Vagina (tissue), 2 donors: ENCODE measurements at places on chromosomes 2 and 18.

GRCh38 chr18:48576457-48576771 is 37.6 kb downstream of the CTIF start:
- no peak for DNase-seq

GRCh38 chr2:104790901-104791495 is 62.9 kb upstream of the POU3F3 start:
- no peak for DNase-seq

DNA sequence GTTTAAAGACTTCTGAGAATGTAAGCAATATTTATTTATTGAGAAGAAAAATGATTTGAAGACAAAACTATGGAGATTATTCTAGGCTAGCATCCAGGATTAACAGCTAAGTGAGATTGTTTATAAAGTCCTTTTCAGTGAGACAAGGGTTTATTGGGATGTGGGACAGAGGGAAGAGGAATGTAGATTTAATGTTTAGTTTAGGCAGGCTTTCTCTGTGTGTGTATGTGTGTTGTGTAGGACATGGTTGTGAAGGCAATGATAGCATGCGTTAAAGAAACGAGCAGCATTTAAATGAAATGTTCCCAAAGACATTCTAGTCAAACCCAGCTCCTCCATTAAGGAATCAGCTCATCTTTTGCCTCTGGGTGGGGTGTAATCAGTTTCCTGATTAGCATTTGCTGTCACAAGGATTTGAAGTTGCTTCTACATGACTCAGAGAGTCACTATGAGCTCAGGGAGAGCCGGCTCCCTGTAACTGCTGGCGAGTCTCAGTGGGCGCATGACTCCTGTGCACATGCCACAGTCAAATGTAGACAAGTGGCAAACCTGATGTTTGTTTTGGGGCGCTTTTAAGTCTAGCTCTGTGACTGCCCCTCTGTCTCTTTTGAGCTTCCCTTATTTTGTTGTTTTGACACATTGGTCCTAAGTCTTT is 442.2 kb upstream of the CELF4 start:
- no peak for DNase-seq

- no peak for DNase-seq
These were observed 2.1 kb downstream of the ST8SIA5 start for GRCh38 chr18:46754661-46755292.

GRCh38 chr2:176501617-176502016 is 232.4 kb downstream of the MTX2 start:
- no peak for DNase-seq

DNA sequence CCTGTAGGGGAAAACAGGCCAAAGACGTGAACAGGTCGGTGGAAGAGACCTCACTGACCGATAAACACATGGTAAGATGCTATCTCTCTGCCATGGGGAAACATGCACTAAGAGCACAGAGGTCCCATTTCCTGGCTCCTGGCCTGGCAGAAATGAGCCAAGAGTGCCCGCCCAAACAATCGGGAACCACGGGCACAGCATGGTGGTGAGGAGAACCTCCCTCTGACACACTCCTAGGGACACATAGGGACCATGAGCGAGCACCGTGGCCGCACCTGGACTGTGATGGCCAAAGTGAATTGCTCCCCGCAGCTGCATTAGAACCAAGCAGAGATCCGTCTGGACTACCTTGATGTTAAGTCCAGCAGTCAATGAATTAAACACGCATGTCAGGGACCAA is 11.1 kb downstream of the HS6ST1 start:
- DNase-seq, result no peak

- peak; percentile 93 for DNase-seq
These were observed at the start of gene RBM45 for GRCh38 chr2:178112202-178113152. Gene RBM45 (plus strand): TSS chr2:178112437. CDS start chr2:178112547, 110 bp downstream.

DNA sequence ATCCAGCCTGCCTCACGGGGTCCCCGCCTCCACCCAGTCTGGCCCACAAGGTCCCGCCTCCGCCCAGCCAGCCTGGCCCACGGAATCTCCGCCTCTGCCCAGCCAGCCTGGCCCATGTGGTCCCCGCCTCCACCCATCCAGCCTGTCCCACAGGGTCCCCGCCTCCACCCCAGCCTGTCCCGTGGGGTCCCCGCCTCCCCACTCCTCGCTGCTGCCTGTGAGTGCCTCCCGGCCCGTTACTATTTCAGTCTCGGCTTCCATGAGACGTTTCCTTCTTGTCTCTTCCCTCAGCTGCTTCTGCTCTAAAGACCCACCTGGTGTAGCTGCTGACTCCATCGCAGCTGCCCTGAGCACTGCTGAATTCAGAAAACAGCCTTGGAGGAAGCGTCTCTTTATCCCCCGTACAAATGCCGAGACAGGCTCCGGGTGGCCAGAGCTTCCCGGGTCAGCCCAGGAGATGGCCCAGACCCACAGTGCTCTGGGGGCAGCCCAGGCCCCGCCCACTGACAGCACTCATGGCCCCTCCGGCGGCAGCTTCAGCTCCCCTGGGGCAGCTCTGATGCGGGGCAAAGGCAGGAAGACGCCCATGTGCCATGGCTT is 69.8 kb downstream of the NFATC1 start:
- no peak for DNase-seq

DNA sequence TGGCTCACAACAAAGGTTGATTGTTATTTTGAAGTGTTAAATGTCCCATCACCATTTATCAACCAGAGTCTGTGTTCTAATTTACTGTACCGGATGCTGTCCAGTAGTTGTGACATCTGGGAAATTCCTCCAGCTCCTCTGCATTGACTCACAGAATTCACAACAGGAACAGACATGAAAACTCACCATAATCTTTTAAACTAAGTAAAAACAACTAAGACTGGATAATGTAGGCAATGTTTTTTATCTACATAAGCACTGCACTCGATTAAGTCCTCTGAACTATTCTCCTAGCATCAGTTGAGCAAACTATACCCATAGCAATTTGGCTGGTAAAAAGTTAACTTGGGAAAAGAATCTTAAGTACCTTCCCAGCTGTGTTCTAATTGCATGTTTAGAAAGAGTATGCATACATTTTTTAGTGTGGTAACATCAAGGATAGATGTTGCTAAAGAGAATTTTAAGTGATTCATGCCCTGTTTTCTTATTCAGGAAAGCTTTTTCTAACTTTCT is 42.9 kb upstream of the MYO1B start:
- DNase-seq, result no peak

GRCh38 chr18:10702206-10702605 is 176.4 kb downstream of the NAPG start:
- no peak for DNase-seq

DNA sequence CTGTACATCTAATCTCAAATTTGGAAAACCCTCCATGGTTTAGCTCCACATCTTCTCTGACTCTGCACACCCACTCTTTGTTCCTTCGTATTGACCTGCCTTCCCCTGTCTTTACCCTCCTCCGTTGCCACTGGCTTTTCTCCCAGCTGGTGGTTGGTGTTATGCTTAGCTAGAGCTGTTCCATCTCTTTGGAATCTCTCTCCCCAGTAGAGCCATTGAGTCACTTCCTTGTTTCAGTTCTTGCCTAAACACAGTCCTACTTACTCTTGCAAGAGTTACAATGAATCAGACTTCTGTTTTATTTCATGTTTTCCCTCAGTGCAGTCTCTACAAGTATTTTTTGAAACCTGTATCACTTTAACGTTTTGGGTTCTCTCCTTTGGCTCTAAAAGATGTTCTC is 263.9 kb downstream of the LTBP1 start:
- no peak for DNase-seq

DNA sequence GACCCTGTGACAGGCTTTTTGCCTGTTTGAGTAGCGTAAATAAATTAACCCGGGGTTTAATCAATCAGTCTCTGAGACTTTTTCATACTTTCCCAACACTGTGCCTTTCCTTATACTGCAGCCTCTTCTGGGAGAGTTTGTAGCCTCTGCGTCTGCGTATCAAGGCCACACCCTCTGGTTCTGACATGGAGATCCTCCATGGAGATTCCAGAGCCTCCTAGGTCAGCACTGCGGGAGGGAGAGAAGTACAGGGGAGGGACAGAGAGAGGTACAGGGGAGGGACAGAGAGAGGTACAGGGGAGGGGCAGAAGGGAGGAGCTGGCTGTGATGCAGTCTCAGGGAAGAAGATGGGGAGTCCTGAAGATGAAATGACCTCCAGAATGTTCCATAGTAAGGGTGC is 166.0 kb downstream of the ARL4C start:
- DNase-seq, result no peak

DNA sequence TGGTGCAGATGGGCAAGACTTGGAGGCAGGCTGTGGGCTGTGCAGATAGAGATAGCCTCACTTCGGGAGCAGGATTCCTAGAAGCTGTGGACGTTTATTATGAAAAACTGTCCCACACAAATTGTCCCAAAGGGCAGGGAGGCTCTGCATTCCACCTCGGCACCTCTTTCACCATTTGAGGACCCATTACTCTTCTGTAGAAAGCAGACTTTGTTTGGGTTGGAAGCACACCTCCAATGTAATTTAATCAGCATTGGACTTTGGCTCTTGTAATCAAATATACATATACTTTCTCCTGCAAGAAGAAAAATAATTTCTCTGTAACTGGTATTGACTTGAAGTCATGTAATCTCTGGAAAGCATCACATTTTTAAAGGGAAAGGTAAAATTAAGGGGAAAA is 8.5 kb downstream of the ONECUT2 start:
- no peak for DNase-seq

- no peak for DNase-seq
These were observed 1272.2 kb upstream of the ACVR2A start for GRCh38 chr2:146572598-146572997.

DNA sequence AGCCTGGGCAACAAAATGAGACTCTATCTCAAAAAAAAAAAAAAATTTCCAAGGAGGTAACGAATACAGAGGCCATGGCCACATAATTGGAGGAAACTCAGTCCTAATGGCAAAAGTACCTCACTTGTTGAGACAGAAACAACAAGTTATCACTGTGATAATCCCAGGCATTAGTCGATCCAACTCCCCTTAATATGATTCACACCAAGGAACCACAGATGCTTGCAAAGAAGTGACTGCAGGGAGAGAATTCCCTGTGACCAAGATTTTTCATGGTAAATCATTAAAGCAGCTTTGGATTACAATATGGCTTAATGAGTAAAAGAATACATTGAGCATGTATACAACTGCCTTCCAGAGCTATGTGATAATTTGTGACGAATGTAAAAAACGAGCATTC is 80.4 kb upstream of the RNU4ATAC start:
- DNase-seq, result no peak

- no peak for DNase-seq
These were observed 185.0 kb upstream of the HS6ST1 start for GRCh38 chr2:128503399-128504245.

DNA sequence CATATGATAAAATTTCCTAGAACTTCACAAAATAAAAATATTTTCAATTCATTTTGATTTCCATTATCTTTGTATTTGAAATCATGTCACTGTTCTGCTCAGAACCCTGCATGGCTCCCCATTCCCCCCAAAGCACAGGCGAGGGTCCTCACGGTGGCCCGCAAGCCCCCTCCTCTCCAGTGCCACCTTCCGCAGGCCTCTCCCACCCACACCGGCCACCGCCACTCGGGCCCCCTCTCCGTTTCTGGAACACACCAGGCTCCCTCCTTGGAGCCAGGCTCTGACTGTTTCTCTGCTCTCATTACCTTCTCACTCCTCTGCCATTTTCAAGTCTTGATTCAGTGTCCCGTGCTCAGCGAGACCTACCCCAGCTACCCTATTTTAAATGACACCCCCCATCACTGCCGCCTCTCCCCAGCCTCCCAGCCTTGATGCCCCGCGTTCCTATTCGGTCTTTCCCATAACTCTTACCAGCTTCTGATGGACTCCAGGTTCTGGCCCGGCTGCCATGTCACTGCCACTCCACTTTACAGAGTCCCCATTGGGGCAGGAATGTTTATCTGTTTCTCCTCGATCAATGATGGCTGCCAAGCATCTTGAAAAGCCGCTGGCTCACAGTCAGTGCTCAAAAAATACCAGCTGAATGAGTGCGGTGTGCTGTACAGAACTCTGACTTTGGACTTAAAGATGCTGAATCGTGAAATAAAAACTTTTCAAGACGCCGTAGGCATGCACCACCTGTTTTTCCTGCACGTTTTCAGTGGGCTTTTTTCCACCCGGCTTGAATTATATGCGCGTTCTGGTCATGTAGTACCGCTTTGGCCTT is 201.0 kb downstream of the GBX2 start:
- peak; percentile 64 for DNase-seq

- DNase-seq, result no peak
These were observed 315.5 kb downstream of the CELF4 start for GRCh38 chr18:37249895-37250618.

- no peak for DNase-seq
These were observed 60.6 kb downstream of the POU3F3 start for GRCh38 chr2:104914509-104914908.

GRCh38 chr2:225328192-225328591 is 71.3 kb upstream of the NYAP2 start:
- no peak for DNase-seq

DNA sequence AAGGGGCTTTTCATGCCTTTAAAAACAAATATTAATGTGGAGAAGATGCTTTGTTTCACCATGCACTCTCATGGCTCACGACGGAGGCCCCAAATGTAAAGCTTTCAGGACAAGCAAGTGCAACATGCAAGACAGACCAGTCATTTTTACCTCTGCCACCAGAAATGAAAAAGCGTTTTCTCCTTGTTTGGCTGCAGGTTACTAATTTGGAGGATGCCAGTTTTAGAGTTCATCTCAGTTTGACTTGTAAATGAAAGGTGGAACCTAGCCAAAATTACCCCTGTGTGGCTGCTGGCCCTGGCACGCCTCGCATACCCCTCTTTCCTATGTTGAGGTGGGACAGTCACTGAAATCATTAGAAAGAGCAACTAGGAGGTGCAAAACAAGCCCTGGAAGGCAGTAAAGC is 138.6 kb downstream of the BCL2 start:
- no peak for DNase-seq

DNA sequence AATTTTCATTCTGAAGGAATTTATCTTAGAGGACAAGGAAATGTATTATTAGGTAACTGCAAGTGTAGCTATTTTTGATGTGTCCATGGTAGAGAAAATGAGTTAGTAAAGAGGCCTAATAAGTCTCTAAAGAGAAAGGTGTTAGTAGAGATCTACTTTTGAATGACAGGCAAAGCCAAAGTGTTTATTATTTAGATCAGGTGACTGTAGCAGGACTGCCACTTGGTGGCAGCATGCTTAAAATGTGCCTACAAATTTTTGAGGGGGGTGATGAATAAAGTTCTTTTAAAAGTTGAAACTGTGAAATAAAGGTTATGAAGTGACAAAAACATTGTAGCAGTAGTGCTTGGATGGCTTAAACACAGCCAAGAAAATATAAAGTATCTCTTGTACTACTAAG is 421.5 kb upstream of the MEIS1 start:
- no peak for DNase-seq

GRCh38 chr2:202765436-202765835 is 106.1 kb downstream of the ICA1L start:
- DNase-seq, result no peak

- no peak for DNase-seq
These were observed 23.9 kb upstream of the CAVIN2 start for GRCh38 chr2:191870744-191871143.
